ENCODE measurements at places on chromosomes 7 and 10. TPM values are rescaled to one million over a fixed set of nuclear protein-coding genes. Genes with fewer than 3 reads are reported as not detected.

The LRRC18 gene
- total RNA-seq, result not detected

The SSC4D gene
- total RNA-seq, result 0.67 TPM

- H3K27me3 ChIP-seq, result no peaks in the 10 kb centered on the region
- no peak for DNase-seq
- peak overlapping the region; percentile 98 for H3K27ac ChIP-seq
- H3K4me3 ChIP-seq, result peak overlapping the region; percentile 93
- H3K36me3 ChIP-seq, result peaks cover 39% of the 10 kb centered on the region
These were observed 333 bp downstream of the SMNDC1 start for GRCh38 chr10:110304394-110304779.

DNA sequence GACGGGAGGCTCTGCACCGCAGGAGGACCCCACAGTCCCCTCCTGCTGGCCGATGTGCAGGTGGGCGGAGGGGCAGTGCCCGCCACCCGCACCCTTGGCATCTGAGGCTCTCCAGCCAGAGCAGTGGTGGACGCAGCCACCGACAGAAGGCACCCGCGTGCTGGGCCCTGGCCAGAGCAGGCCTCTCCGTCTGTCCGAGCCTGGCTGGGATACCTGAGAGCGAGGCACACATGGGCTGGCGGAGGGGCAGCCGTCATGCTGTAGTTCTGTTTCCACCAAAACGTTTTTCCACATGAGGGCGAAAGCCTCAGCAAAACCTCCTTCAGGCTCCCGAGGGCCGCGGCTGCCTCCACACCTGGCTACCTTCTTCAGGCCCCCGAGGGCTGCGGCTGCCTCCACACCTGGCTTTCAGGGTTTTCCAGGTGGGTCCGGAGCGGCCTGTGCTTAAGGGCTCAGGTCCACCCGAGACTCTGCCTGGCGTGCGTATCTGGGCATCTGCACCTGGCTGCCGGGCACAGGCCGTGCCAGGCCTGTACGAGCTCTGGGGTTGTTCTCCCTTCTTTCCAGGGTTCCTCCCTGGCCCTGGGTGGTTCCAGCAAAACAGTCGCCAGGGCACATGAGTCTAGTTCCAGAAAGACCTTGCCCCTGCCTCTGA, 115.5 kb downstream of the INPP5A start:
- no peaks in the 10 kb centered on the region for H3K4me1 ChIP-seq
- no peak overlapping the region for H3K4me3 ChIP-seq
- DNase-seq, result no peak
- H3K36me3 ChIP-seq, result no peaks in the 10 kb centered on the region

DNA sequence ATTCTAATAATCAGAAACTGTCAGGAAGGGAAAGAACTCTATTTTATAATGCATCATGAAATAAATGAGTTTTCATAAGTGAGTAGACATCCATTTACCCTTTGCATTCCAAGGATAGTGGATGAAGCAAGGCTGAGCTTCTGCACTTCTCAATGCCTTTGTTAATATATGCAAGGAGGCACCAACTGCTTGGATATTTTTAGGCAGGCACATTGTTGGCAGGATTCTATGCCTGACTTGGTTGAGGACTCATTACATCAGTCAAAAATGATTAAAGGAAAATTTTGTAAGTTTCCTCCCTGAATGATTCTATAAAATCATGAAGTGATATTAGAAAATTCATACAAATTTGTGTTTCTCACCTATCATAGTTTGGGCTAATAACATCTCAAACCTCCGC, 612.2 kb upstream of the POM121L12 start:
- H3K4me3 ChIP-seq, result no peak overlapping the region
- no peaks in the 10 kb centered on the region for H3K27me3 ChIP-seq
- DNase-seq, result no peak

- peaks cover 5% of the 10 kb centered on the region for H3K4me1 ChIP-seq
- no peaks in the 10 kb centered on the region for H3K27me3 ChIP-seq
- no peak overlapping the region for H3K27ac ChIP-seq
- DNase-seq, result peak; percentile 73
- H3K4me3 ChIP-seq, result no peak overlapping the region
- H3K36me3 ChIP-seq, result no peaks in the 10 kb centered on the region
These were observed 158.2 kb downstream of the ARHGAP12 start for GRCh38 chr10:31770307-31770902.

DNA sequence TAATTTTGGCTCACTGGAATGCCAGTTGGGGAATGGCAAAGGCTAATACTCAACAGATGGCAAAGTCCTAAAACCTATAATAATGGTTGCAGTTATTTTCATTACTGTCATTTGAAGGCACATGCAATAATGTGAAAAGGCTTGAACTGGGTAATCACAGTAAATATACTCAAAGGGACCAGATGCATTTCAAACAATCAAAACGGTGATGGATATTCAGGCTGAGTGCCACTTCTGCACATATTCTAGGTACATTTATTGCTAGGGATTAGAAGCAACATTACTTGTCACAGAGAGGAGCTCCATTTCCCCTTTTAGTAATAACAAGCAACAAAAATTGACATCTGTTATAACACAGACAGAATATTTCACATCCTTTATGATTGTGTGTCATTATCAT, 171.8 kb downstream of the NXPH1 start:
- H3K4me1 ChIP-seq, result no peaks in the 10 kb centered on the region
- DNase-seq, result no peak
- no peak overlapping the region for H3K27ac ChIP-seq

DNA sequence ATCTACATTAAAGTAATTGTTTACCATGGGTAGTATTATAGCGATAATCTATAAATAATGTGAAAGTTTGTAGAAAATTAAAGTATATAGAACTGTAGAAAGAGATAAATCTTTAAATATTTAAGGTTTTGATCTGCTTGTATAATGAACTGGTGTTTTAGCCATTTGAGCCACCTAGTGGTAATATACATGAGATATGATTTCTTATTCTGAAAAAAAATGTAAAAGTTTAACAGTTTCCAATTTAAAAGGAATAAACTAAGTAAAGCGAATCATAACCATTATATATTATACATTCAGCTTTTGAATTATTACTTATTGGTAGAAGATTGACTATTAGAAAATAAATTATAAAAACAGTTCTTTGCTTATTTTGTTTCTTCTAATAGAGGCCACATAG, 91.2 kb downstream of the OTUD1 start:
- H3K36me3 ChIP-seq, result peaks cover 3% of the 10 kb centered on the region
- no peak overlapping the region for H3K4me3 ChIP-seq
- DNase-seq, result no peak
- no peaks in the 10 kb centered on the region for H3K27me3 ChIP-seq
- no peak overlapping the region for H3K27ac ChIP-seq

DNA sequence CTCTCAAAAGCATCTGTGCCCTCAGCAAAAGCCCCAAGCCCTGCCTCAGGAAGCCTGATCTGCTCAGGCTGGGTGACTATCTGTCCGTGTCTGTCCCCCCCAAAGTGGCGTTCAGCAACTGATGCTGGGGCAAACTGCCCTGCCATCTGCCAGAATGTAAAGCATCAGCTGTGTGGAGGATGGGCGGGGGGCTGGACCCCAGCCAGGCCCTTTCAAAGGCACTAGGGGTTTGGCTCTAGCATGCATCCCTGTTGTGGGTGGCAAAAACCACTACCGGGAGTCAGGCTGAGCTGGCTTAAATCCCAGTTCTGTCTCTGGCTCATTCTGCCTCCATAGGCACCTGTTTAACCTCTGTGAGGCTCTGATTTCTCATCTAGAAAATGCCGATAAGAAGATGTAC, 35.5 kb downstream of the GPRIN2 start:
- H3K27ac ChIP-seq, result no peak overlapping the region
- H3K4me3 ChIP-seq, result no peak overlapping the region
- H3K36me3 ChIP-seq, result no peaks in the 10 kb centered on the region
- no peaks in the 10 kb centered on the region for H3K4me1 ChIP-seq

DNA sequence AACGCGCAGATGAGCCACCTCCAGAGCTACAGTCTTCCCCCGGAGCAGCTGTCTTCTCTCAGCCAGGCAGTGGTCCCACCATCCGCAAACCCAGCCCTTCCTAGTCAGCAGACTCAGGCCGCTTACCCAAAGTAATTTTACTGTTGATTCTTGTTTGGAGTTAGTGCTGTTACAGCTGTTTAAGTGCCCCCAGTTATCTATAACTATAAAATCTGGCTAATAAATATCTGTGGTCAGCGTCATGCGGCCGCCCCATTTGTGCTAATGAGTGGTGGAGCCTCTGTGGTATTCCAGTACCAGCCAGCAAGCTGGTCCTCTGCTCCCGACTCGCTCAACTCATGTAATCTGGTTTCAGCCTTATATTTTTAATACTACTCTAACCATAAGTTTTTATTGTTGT, 43.2 kb upstream of the TMEM236 start:
- no peak overlapping the region for H3K4me3 ChIP-seq
- no peak for DNase-seq
- no peaks in the 10 kb centered on the region for H3K4me1 ChIP-seq
- H3K27me3 ChIP-seq, result no peaks in the 10 kb centered on the region
- H3K36me3 ChIP-seq, result peaks cover 20% of the 10 kb centered on the region

DNA sequence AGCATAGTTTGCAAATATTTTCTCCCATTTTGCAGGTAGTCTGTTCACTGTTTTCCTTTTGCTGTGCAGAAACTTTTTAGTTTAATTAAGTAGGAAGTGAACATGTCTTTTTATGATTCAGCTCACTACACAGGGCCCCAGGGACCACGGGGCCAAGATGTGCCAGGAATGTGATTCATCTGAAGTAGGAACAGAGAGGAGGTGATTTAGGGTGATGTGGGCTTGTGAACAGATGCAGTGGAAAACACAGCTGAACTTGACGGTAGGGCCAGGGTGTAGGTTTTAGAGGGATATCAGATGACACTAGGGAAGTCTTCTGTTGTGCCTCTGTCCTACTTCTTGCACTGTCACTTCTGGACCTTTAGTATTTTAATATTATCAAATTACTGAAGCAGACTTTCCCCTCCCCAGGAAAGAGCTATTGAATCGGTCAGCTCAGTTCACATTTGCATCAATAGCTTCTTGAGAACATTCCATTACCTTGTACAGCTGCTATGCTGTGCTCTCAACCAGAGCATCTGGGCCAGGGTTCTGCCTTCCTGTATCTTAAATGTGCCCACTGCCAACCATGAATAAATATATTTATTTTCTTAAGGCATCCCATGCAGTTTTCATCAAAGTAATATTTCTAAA, 96.9 kb downstream of the OSBPL3 start:
- H3K4me3 ChIP-seq, result no peak overlapping the region
- no peaks in the 10 kb centered on the region for H3K27me3 ChIP-seq
- peaks cover 26% of the 10 kb centered on the region for H3K36me3 ChIP-seq
- peak; percentile 42 for DNase-seq

DNA sequence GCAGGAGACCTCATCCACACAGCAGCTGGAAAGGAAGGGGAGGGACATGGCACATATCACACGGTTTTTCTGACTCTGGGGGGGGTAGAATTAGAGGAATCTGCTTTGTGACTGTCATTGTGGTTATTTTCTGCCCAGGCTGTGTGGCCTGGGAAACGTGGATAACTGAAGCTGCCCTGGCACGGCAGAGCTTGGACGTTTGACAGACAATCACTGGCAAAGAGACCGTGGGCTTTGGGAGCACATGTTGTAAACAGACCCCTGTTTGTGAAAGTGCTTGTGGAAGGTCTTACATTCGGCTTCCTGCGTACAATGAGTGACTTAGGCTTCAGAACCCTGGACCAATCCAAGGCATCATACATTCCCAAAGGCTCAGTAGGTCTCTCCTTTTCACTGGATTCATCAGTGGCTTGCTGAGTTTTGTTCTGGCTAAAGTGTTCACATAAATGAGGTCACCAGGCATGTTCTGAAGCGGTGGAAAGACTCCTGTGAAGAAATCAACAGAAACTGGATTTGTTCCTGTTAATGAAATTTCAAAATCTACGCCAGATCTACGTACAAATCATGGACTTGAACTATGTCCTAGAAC, 188.2 kb downstream of the TEX36 start:
- H3K27ac ChIP-seq, result no peak overlapping the region
- no peaks in the 10 kb centered on the region for H3K4me1 ChIP-seq
- peaks cover 4% of the 10 kb centered on the region for H3K27me3 ChIP-seq
- no peaks in the 10 kb centered on the region for H3K36me3 ChIP-seq
- H3K4me3 ChIP-seq, result no peak overlapping the region

DNA sequence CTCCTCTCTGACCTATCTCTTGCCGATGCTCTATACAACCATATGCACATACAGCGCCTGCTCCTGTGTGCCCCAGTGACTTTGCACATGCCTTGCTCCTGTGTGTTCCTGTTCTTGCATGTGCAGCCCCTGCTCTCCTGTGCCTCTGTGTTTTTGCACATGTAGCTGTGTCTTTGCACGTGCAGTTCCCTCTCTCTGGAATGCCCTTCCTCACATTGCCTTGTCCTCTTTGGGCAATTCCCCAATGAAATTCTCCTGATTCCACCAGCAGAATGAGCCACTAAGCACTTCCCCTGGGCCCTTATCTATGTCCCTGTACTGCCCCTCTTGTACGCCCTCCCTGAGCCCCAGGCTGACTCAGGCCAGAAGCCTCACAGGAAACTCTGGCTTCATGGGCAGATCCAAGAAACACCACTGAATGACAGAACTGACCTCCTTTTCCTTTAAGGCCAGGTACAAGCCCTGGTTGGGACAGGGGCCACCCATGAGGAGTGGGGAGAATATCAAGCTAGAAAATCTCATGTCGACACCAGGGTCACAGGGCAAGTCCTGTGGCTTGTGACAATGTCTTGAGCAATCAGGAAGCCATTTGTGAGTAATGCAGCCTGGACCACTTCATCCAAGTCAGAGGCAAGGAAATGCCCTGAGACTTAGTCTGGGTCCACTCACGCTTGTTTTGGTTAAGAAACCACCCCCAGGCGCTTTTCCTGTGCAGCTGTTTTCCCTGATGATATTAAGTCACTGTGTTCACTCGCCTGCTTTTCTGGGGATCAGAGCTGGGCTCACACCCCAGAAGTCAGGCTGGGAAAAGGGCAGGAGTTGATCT, 1.9 kb upstream of the ARHGAP22 start:
- no peak overlapping the region for H3K27ac ChIP-seq
- no peak overlapping the region for H3K4me3 ChIP-seq
- peaks cover 28% of the 10 kb centered on the region for H3K27me3 ChIP-seq
- no peaks in the 10 kb centered on the region for H3K36me3 ChIP-seq
- no peak for DNase-seq

- H3K4me1 ChIP-seq, result no peaks in the 10 kb centered on the region
- no peaks in the 10 kb centered on the region for H3K36me3 ChIP-seq
- H3K27ac ChIP-seq, result no peak overlapping the region
- no peak for DNase-seq
- no peak overlapping the region for H3K4me3 ChIP-seq
These were observed 98.8 kb upstream of the COL1A2 start for GRCh38 chr7:94295850-94296249.
